ENCODE measurements at places on chromosomes 16 and 17. TPM values are rescaled to one million over a fixed set of nuclear protein-coding genes. Genes with fewer than 3 reads are reported as not detected.
A peak's percentile ranks its signal among the peaks of the same experiment; 100 is the strongest.

The C1QTNF8 gene
- total RNA-seq: 0.30 TPM

The KRTAP9-2 gene
- total RNA-seq: not detected

GRCh38 chr17:7183433-7184090 lies 4.4 kb upstream of the ASGR1 start:
- no peak overlapping the region for H3K4me3 ChIP-seq
- H3K27me3 ChIP-seq: no peaks in the 10 kb centered on the region
- H3K36me3 ChIP-seq: peaks cover 6% of the 10 kb centered on the region

The CMTM2 gene
- total RNA-seq: 0.54 TPM

- H3K27ac ChIP-seq: peak overlapping the region; percentile 13
- peaks cover 53% of the 10 kb centered on the region for H3K4me1 ChIP-seq
- H3K4me3 ChIP-seq: no peak overlapping the region
- no peak for DNase-seq
- H3K36me3 ChIP-seq: no peaks in the 10 kb centered on the region
These were observed 225.9 kb downstream of the SEC14L1 start for GRCh38 chr17:77366558-77367245.

DNA sequence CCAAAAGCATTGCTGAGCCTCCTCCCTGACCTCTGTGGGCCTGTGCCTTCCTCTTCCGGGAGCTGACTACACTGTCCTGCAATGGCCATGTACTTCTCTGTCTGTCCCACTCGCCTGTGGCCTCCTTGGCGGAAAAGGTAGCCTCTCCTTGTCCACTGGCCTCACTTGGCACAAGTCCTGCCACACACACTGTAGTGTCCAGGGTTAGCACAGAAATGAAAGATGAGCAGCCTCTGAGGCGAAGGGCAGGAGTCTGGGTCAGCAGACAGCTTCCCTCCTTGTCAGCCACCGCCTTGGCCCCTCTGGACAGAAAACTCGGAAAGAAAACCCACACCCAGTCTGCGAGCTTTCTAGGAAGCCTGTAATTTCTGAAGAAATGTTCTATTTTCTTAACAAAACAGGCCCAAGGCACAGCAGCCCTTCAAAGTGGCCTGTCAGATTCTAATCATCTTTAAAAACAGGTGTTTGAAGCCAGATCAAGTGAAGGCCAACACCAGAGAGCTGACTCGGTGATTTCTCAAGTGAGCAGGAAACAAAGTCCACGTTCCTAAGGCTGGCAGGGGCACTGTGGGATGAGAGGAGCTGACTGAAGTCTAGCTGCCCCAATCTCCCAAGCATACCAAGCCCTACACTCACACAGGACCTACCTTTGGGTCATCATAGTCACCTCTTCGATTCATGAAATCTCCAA lies 67.2 kb downstream of the GTF3C1 start:
- no peaks in the 10 kb centered on the region for H3K4me1 ChIP-seq
- H3K36me3 ChIP-seq: peaks cover 31% of the 10 kb centered on the region
- no peak for DNase-seq
- H3K27ac ChIP-seq: no peak overlapping the region
- H3K27me3 ChIP-seq: no peaks in the 10 kb centered on the region

- H3K27me3 ChIP-seq: peaks cover 66% of the 10 kb centered on the region
- no peak for DNase-seq
- no peak overlapping the region for H3K27ac ChIP-seq
- H3K4me1 ChIP-seq: no peaks in the 10 kb centered on the region
- no peaks in the 10 kb centered on the region for H3K36me3 ChIP-seq
- H3K4me3 ChIP-seq: no peak overlapping the region
These were observed 581.5 kb upstream of the RBFOX1 start for GRCh38 chr16:6751191-6751590.

DNA sequence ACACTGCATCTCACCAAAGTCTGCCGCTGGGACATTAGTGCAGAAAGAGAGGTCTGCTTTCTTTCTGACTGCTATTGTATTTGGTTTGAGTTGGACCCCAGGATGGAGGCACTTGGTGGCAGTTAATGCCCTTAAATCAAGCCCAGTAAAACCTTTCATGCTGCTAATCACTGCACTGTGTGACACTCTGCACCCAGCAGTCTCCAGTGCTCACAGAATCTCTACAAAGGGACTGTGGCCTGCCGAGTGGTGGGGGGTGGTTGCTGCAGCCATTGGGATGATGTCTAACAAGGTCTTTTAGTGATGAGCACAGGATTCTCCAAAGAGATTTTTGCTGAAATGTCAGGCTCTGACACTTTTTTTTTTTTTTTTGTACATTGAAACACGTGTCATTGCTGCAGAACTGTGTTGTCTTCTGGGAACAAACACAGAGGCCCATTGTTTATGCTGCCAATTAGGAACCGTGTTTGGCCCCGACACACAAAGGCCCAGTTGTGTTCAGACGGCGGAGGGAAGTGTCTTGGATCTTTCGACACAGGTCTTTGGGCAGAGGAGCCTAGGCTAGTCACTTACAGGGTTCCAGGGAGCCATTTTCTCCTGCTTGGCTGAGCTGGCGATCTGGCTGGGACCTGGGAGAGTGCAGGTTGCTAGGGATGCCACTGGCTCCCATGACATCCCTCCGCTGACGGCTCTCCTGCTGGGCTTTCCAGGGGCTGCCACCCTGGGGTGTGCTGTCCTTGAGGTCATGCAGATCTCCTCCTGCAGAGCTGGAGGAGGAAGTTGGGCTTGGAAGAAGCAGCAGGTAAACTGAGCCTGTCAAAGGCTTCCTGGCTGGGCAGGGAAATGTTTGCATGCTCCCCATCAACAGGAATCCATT lies 16.2 kb upstream of the TNRC6C start:
- no peak overlapping the region for H3K27ac ChIP-seq
- H3K27me3 ChIP-seq: peaks cover 2% of the 10 kb centered on the region
- peak; percentile 37 for DNase-seq
- no peaks in the 10 kb centered on the region for H3K36me3 ChIP-seq
- peaks cover 26% of the 10 kb centered on the region for H3K4me1 ChIP-seq
- H3K4me3 ChIP-seq: peak overlapping the region; percentile 5

The TK2 gene
- total RNA-seq: 16.3 TPM

GRCh38 chr16:5252791-5253190 lies 155.2 kb upstream of the EEF2KMT start:
- no peak overlapping the region for H3K4me3 ChIP-seq
- peaks cover 9% of the 10 kb centered on the region for H3K4me1 ChIP-seq
- H3K36me3 ChIP-seq: no peaks in the 10 kb centered on the region
- DNase-seq: no peak
- peaks cover 46% of the 10 kb centered on the region for H3K27me3 ChIP-seq

DNA sequence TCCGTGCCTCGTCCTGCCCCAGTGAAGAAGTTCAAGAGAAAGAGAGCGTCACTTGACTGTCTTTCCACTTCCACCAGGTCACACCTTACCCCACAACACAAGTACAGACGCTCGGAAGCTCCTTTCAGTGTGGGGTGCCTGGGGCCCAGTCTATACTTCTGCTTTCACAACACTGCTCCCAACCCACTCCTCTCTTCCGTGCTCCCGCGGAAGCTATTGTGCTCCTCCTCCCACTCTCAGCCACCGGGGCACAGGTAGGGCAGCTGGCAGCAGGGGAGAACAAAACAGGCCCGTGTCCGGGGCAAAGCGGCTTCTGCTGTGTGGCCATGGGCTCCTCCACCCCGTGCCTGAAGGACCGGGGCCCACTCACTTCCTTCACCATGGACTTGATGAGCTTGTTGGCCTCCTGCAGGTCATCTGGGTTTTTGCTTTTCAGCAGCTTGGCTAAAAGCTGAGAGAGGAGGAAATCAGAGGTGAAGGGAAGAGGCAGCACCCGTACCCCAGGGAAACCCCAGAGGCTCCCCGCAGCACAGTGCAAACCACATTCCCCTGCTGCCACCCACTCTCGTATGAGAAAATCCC lies 18.9 kb downstream of the GGA3 start:
- H3K4me1 ChIP-seq: no peaks in the 10 kb centered on the region
- H3K36me3 ChIP-seq: peaks cover 13% of the 10 kb centered on the region
- H3K4me3 ChIP-seq: peak overlapping the region; percentile 9
- H3K27ac ChIP-seq: no peak overlapping the region
- H3K27me3 ChIP-seq: no peaks in the 10 kb centered on the region

GRCh38 chr17:29146369-29146972 lies 33.7 kb downstream of the MYO18A start:
- no peak overlapping the region for H3K4me3 ChIP-seq
- DNase-seq: no peak
- peaks cover 52% of the 10 kb centered on the region for H3K4me1 ChIP-seq

The CDRT4 gene
- total RNA-seq: 2.4 TPM

DNA sequence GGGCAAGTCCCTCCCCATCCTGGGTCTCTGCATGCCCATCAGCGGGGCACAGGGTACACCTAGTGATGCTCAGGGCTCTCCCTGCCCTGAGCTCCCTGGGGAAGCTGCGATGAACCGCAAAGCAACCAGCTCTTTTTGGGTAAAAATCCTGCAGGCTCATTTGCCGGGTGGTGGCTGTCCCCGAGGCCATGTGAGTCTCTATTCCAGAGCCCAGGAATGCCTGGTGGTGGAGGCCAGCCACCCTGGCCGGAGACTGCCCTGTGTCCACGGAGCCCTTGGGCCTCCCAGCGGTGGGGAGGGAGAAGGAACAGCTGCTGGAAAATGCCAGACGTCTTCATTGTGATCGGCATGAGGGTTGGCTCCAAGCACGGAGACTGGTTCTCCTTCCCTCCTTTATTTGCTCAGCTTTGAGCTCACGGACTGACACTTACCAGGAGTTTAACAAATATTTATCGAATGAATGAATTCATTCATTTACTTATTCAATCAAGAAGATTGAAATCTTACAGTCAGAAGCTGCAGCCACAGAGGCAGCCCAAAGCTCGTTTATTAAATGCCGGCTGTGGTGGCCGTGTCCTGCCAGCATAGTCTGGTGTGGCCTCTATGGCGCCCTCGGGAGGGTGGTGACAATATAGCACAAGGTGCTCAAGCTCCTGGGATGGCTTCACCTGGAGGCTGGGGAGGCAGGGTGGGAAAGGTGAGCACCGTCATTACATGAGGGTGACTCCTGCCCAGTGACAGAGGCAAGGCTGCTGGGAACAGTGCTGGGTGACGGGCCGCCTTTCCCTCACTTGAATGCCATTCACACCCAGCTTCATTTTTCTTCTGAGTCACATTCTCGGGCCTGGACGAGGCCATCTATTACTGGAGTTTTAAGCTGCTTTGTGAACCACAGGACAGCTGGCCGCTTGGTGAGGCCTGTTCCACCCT lies 31.1 kb upstream of the JPH3 start:
- H3K27ac ChIP-seq: no peak overlapping the region
- H3K36me3 ChIP-seq: no peaks in the 10 kb centered on the region
- H3K4me1 ChIP-seq: no peaks in the 10 kb centered on the region
- no peak overlapping the region for H3K4me3 ChIP-seq
- no peak for DNase-seq
- H3K27me3 ChIP-seq: no peaks in the 10 kb centered on the region

- no peaks in the 10 kb centered on the region for H3K27me3 ChIP-seq
- H3K4me1 ChIP-seq: peaks cover 24% of the 10 kb centered on the region
- H3K27ac ChIP-seq: peak overlapping the region; percentile 100
- peak overlapping the region; percentile 93 for H3K4me3 ChIP-seq
- H3K36me3 ChIP-seq: peaks cover 2% of the 10 kb centered on the region
These were observed 524 bp downstream of the EFTUD2 start for GRCh38 chr17:44898768-44899073.

The SMIM36 gene
- total RNA-seq: not detected

The TPSD1 gene
- total RNA-seq: not detected

DNA sequence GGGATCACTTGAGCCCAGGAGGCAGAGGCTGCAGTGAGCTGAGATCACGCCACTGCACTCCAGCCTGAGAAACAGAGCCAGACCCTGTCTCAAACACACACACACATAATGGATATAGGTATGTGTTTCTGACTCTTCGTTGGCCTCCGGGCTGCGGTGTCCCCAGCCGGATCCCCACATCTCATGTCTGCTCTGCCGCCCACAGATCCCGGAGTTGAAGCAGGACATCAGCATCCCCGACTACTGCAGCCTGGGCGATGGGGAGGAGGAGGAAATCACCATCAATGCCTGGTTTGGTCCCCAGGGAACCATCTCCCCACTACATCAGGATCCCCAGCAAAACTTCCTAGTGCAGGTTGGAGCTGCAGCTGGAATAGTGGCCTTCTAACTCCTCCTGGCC lies 15.4 kb downstream of the KDM8 start:
- no peaks in the 10 kb centered on the region for H3K27me3 ChIP-seq
- peak overlapping the region; percentile 12 for H3K27ac ChIP-seq
- no peaks in the 10 kb centered on the region for H3K36me3 ChIP-seq

The KRT15 gene
- total RNA-seq: not detected

GRCh38 chr16:80993307-80993706 lies 13.4 kb downstream of the CMC2 start:
- H3K36me3 ChIP-seq: peaks cover 2% of the 10 kb centered on the region
- H3K27me3 ChIP-seq: no peaks in the 10 kb centered on the region
- DNase-seq: no peak
- no peak overlapping the region for H3K27ac ChIP-seq
- H3K4me1 ChIP-seq: peaks cover 13% of the 10 kb centered on the region

DNA sequence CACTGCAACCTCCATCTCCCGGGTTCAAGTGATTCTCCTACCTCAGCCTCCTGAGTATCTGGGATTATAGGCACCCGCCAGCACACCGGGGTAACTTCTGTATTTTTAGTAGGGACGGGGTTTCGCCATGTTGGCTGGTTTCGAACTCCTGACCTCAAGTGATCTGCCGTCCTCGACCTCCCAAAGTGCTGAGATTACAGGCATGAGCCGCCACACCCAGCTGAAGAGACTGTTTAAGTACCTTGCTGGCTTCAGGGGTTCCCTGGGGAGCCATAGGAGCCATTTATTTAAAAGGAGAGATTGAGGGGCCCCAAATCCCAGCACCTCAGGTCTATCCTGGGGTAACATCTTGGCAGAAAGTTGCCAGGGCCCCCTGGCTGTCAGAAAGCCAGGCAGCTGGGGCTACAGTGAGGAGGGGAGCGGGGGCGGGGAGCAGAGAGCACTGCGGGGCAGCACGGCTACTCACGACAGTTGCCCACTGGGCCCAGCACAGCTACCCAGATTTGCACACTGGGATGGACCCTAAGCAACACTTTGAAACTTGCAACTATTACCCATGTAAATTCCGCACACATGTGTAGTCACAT lies 1.6 kb downstream of the SNAI3 start:
- peaks cover 7% of the 10 kb centered on the region for H3K4me1 ChIP-seq
- H3K4me3 ChIP-seq: no peak overlapping the region
- DNase-seq: no peak

DNA sequence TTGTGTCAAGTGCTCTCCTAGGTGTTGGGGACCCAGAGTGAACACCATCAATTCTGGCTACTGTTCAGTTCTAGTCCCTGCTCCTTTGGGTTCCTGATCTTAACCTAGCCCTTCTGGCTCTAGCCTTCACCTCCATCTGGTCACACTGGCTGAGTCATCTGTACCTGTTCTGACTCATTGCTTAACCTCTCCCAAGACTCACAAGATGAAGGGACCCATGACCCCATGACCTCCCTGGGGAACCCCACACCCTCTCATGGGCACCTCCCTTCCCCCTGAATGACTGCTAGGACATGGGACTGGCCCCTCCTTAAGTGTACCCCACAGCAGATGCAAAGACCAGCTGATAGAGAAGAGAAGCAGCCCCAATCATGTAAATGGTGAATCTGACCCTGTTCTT lies 345.8 kb upstream of the CDH5 start:
- no peaks in the 10 kb centered on the region for H3K4me1 ChIP-seq
- no peaks in the 10 kb centered on the region for H3K36me3 ChIP-seq
- no peak for DNase-seq
- no peaks in the 10 kb centered on the region for H3K27me3 ChIP-seq
- H3K4me3 ChIP-seq: no peak overlapping the region

The SKAP1 gene
- 0.49 TPM for total RNA-seq

The CRHR1 gene
- total RNA-seq: 0.41 TPM

- H3K36me3 ChIP-seq: no peaks in the 10 kb centered on the region
- H3K27ac ChIP-seq: no peak overlapping the region
- no peak overlapping the region for H3K4me3 ChIP-seq
- H3K27me3 ChIP-seq: peaks cover 18% of the 10 kb centered on the region
These were observed 21.4 kb downstream of the PIK3R5 start for GRCh38 chr17:8944083-8944482.

Data from neural crest cell (in vitro differentiated cells).